ENCODE measurements at places on chromosomes 5 and 9.
A peak's percentile ranks its signal among the peaks of the same experiment; 100 is the strongest.

GRCh38 chr5:136819526-136820302, 454.4 kb upstream of the TRPC7 start:
- no peak for DNase-seq

GRCh38 chr9:99130069-99130468, 25.2 kb downstream of the TGFBR1 start:
- DNase-seq: no peak

GRCh38 chr5:125756456-125756855, 666.8 kb upstream of the GRAMD2B start:
- DNase-seq: no peak

DNA sequence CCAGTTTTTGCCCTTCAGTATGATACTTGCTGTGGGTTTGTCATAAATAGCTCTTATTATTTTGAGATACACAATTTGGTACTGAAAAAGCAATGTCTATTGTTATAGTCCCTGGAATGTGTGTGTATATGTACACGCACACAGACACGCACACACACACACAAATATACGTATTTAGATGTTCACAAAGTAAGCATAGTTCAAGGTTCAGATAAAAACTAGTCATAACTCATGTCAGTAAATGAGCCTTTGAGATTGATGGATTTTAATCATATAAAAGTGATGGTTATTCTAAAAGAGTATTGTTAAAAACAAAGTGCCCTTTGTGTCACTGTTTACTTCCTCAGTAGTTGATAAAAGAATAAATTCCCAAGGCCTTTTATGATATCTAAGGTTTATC, 147.3 kb downstream of the PARP8 start:
- DNase-seq: no peak

GRCh38 chr5:136686192-136686872, 321.0 kb upstream of the TRPC7 start:
- DNase-seq: no peak

DNA sequence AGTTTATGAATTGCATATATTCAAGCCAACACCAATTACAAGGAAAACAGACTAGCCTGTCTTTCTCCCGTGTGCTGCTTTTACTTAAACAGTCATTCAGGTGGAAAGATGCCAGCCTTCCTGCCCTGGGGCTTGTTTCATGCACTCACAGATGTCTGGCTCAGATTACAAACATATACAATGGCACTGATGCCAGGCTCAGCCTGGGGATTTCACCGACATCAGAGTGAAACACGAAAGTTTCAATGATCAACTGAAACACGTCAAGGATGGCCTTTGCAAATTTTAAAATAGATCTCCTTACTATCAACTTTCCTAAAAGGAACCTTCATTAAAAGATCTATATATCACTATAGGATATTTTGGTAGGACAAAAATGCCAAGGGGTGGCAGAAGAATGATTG, 1576.5 kb downstream of the EFNA5 start:
- DNase-seq: no peak

- DNase-seq: no peak
These were observed 90.8 kb downstream of the COL23A1 start for GRCh38 chr5:178499352-178499751.

- no peak for DNase-seq
These were observed 53.9 kb downstream of the TSSK1B start for GRCh38 chr5:113380807-113381326.

GRCh38 chr5:78046006-78046405, 248.5 kb downstream of the AP3B1 start:
- DNase-seq: no peak

- no peak for DNase-seq
These were observed 374.9 kb downstream of the TMEM38B start for GRCh38 chr9:106069241-106069640.

GRCh38 chr5:32217886-32218396, 43.8 kb upstream of the GOLPH3 start:
- DNase-seq: no peak

- DNase-seq: no peak
These were observed 238.7 kb upstream of the DAP start for GRCh38 chr5:10999714-11000113.

DNA sequence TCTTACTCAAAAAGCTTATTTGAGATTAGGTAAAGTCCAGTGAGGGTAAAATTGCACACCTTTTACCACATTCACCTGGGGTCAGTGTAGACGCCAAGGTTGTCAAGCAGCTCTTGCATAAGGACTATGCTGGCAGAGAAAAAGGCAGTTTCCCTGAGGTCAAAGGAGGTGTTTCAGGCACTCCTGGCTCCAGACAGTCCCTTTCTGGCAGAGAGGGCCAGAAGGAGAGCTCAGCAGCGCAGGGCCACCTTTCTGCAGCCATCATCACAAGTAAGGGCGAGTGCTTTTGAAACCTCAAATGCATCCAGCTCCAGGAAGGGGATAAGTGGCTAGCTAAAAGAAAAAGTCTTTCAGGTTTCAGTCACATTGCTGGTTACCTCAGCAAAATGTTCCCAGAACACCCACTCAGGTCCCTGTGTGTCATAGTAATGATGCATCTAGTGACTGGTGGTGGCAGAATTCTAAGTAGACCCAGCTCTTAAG, 16.7 kb upstream of the IL13 start:
- no peak for DNase-seq

DNA sequence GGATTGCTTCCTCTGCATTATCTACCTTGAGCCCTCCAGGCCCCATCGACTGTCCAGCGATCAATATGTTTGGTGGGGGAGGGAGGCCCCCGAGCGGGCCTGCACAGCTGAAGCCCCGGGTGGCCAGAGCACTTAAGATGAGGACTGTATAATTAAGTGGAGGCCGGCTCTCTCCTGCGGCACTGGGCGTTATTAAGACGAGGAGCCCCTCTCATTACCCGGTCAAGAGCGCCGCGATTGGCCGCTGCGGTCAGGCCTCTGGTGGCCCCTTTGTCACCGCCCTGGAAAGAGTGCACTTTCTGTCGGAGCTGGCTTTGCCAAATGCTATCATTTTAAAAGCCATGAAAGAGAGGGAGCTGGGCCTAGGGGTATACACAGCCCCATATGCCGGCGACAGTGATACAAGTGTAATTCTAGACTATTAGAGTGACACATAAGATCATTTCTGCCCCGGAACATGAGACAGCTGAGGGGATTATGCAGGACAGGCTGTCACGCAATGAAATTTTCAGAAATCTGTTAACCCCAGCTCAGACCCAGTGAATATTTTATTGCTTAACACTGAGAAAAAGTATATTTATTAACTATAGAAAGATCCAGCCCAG, 106.3 kb upstream of the IRX1 start:
- DNase-seq: no peak

- DNase-seq: no peak
These were observed 98.6 kb downstream of the SPOCK1 start for GRCh38 chr5:137400571-137400970.

GRCh38 chr5:131460133-131460532, 174.9 kb downstream of the RAPGEF6 start:
- no peak for DNase-seq

GRCh38 chr9:1051584-1052275, 1.6 kb downstream of the DMRT2 start:
- no peak for DNase-seq

GRCh38 chr9:6716766-6717165, 41.0 kb upstream of the KDM4C start:
- no peak for DNase-seq

DNA sequence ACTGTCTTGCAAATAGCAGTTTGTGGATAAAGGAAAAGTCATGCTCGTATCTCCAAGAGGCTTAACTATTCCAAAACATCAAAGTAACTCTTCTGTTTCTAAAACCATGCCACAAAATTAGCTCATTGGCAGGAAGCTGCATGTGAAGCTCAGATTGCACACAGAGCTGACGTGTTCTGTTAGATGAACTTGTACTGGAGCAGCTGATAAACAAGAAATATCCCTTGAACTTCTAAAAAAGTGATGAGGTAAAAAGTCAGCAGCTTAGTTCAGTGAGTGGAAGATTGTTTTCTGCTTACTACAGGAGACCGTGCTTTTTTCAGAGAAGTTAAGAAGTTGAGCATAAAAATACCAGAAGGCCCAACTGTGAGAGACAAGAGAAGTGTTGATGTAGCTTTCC, 113.2 kb downstream of the SLC12A2 start:
- DNase-seq: no peak

DNA sequence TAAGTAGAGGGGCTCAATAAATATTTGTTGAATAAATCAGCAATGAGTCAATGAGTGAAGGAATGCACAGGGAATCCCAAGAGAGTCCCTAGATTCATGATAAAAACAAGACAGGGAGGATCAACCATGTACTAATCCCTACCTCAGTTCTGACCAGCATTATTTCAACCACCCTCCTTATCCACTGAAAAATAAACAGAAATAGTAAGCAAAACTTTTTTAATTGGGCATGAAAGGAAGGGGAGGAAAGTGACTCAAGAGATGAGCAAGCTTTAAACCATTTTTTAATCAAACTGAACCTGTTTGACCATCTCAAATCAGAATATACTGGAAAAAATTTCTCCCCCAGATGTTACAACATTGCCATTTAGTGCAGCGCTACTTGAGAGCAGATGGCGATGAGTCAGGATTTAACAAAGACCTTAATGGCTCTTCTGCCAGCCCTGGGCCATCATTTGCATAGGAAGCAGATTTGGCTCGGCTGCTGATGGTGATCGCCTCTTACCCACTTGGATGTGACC, 194.8 kb upstream of the SLC30A5 start:
- DNase-seq: peak; percentile 18

DNA sequence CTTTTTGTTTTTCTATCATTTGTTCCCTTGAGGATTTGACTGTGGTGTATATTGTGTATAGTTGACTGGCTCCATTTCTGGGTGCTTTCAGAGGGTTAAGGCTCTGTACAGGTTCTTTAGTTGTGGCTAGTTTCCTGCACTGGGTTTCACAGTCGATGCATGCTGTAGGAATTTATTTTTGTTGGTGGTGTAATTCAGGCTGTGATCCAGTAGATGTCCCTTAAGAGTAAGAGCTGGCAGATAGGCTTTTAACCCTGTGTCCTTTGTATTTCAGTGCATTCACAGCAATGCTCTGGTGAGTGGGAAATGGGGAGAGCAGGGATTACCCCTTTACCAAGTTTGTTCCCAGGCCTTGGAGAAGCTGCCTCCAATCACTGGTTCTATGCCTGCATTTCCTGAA, 112.9 kb downstream of the SPATA31D1 start:
- DNase-seq: no peak

- no peak for DNase-seq
These were observed 3.3 kb downstream of the MUSK start for GRCh38 chr9:110671849-110672248.

DNA sequence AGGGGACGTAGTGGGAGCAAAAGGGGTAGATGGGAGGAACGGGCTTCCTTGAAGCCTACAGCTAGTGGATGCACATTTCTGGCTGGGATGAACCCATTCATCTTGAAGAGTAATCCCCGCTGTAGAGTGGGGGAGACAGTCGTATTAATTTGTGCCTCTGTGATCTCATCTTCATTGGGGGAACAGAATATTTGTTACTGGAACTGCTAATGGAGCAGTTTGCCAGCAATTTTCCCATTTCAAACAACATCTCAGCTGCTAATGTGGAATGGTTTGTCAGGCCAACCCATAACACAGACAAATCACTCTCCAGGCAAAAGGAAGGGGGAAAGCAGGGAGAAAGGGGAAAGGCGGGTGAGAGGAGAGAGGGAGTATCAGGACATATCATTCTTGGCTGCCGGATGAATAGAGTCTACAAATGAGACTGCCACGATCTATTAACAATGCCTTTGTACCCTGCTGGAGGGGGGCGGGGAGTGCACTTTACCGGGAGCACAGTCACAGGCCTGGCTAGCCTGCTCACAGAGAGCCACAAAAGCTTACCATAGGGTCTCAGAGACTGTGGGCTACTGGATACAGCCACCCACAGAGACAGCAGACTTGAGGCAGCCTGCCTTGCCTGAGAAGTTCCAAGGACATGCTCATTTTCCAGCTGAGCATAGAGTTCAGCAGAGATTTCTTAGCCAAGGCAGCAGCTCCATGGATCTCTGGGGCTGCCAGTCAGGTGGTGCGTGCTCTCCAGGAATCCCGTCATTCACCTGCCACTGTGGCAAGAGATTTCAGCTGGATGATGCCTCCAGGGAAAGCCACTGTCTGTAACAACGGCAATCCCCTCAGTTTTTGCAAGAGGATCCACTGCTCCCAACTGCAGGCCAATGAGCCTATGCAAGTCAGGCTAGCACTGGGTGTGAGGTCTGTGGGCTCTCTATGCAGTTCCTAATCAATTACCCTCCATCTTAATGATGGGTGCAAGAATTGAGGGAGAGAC, 217.7 kb upstream of the PANK3 start:
- DNase-seq: peak; percentile 35

DNA sequence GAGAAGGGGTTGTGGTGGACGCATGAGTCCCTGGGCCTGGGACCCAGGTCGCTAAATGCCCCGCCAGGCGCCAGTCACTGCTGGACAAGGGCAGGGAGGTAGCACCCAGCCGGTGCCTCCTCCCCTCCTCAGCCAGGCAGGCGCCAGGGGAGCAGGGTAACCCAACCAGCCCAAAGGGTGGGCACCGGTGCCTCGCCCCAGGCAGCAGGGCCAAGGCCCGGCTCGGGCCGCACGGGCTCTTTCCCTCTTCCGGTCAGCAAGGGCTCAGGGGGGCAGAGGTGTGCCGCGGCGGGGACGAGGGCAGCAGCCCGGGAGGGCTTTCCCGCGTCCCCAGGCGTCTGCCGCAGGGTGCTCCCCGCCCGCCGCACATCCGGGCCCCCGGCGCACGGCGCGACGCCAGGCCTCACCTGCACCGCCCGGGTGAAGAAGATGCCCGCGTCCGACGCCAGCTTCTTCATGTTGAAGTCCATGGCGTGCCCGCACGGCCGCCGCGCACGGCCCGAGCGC, 393 bp downstream of the SH3GLB2 start:
- no peak for DNase-seq

- no peak for DNase-seq
These were observed 107.0 kb downstream of the PRDM9 start for GRCh38 chr5:23614422-23614821.

DNA sequence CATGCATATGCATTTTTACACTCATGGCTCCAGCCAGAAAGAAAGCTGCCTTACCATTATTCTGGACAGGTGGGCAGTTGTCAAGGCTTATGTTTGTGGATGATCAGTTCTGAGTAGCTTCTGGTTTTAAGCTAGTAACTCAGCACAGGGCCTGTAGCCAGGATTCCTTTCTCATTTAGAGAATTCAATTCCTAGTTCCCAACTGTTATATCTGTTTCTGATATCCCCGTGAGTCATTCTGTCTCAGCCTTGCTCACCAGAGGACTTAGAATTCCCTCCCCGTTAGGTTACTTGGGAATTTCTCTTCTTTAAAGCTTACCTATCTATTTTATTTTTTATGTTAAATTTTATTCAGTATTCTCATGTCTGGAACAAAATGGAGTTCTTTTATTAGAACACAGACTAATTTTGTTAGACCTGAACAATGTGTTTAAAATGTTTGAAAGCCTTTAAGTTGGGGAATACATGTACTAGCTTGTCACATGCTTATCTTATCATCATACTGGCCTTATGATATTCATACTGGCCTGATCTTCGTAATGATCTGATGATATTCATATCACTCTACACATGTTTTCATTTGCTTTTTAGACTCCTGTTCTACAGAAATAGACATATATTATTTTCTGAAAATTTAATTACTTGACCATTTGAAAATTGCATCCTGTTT, 47.1 kb downstream of the CAST start:
- DNase-seq: no peak

Data from nucleus accumbens (tissue), 56 donors.